WTC11 (cell line): ENCODE measurements at places on chromosomes 4 and X. TPM values are rescaled to one million over a fixed set of nuclear protein-coding genes. Genes with fewer than 3 reads are reported as not detected.

GRCh38 chr4:40720916-40721315, 28.8 kb upstream of the NSUN7 start:
- DNase-seq: no peak

DNA sequence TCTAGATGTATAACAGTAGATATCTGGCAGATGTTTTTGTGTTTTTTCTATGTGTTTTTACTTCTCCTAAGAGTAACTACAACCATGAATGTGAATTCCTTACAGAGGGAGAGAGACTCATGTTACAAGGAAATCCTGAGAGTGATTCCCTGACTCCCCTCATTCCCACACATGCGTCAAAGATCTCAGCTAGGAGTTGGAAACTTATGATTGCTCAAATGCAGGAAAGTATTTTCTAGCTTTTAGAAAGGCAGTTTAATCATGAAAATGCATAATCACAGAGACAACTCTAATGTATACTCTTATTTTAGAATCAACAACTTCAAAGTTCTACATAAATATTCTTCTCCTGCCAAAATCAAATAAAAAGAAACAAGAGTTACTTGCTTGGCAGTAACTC, 121.8 kb downstream of the PDE5A start:
- no peak for DNase-seq

GRCh38 chr4:168486912-168487281, 6.6 kb upstream of the DDX60L start:
- no peak for DNase-seq

DNA sequence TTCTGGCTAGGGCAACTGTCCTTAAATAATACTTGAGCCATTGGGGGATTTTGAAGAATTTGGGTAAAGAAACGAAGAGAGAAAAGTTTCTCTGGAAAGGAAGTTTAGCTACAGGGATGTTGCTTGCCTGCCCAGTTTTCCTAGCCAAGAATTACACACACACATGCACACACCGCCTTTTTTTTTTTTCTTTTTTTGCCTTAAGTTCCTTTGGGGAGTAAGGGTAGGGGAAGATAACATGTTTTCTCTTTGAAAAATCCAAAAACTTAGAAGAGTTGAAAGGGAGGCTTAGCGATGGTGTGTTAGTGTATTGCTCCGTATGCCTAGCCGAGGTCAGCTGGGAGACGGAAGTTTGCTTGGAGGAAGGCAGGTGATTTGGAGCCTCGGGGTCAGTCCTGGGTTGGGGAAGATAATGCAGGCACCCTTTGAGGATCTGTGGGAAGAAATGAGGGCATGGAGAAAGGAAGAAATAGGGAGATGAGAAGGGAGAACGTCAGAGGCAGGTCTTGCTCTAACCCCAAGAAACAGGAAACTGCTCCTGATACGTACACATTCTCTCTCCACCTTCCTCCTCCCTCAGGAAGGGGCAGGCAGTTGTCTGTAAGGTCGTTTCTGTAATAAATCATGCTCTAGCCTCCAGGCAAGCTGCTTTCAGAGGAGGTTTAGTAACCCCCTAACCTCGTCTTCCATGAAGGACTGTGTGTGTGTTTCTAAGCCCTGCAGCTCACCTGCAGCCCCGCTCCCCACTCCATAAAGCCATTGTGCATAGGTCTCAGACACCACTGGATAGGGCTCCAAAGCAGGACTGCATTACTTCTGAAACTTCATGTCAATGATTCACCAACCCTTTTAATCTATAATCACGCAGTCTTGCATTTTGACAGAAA, 10.5 kb downstream of the KLF3 start:
- DNase-seq: no peak

DNA sequence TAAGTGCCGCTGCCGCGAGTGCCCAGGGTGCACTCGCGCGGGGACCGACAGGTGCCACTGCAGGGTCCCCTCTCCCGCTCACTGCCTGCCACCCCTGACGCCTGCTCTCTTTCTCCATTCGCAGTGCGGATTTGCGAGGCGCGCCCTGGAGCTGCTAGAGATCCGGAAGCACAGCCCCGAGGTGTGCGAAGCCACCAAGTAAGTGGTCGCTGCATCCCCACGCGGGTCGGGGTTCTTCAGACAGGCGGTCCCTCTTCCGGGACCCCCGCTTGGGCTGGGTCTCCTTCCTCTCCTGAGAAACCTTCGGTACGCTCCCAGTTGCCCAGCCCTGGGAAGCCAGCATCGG, 547 bp downstream of the GUCY1A1 start:
- peak; percentile 38 for DNase-seq

DNA sequence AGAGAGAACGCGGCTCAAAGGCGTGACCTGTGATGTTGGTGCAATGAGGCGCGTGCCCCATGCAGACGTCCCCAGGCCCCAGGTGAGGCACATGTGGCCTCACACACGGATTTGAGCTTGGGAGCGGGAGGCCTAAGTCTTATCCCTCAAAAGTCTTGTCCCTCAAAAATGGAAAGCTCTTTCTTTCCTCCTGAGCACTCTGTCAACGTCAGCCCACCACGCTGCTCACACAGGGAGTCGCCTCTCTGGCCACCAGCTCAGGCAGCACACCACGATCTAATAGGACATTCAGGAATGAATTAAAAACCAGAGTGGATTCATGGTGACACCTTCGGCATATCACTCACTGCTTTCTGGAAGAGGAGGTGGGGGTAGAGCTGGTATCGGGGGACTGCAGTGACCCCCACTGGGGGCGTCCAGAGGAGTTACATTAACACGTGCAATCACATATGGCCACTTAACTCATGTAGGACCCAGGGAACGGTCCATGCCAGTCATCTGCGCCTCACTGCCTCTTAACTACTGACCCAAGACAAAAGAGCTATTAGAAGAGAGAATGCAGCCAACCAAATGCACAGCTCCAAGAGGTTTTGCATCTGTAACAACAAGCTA, 21.9 kb upstream of the CYP4V2 start:
- DNase-seq: no peak

GRCh38 chr4:87219632-87220093, 755 bp downstream of the KLHL8 start:
- peak; percentile 40 for DNase-seq

DNA sequence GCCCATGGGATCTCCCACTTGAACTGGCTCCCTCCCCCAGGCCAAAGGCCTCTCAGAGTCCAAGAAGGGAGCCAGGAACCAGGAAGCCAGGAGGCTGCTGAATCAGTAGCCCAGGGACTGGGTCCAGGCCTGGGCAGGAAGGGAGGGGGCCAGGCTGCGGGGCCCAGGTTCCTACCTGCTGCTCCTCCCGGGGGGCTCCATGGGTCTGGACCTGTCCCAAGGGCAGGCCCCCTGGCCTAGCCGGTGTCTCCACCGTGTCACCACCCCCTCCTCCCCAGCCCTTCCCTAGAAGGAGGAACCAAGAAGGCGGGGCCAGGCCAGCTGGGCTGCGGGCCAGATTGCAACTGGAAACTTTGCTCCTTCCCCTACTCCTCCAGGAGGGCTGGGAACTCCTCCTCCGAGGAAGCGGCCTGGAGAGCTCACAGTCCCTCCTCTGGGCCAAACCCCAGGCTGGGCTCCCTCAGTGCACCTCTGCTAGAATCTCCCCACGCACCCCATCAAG, at the start of gene IQSEC2:
Gene IQSEC2 (minus strand): TSS at position 264 of the 502 bp plus-strand sequence.
- DNase-seq: peak; percentile 61

DNA sequence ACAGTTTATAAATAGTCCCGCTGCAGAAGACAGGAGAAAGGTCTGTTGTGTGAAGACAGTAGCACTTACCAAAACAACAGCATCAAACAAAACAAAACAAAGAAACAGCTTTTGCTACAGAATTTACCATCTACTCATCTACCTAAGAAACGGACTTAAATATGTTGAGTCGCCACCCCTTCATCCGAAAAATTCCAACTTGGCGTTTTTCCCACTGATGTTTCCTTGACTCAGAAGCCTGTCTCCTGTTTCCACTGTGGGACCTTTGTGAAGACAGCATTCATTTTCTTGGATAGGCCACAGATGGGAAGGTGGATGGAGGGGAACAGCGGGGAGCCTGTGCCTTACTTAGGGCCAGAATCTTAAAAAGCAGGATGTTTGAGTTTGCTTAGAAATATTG, 1.3 kb upstream of the ITM2A start:
- no peak for DNase-seq

DNA sequence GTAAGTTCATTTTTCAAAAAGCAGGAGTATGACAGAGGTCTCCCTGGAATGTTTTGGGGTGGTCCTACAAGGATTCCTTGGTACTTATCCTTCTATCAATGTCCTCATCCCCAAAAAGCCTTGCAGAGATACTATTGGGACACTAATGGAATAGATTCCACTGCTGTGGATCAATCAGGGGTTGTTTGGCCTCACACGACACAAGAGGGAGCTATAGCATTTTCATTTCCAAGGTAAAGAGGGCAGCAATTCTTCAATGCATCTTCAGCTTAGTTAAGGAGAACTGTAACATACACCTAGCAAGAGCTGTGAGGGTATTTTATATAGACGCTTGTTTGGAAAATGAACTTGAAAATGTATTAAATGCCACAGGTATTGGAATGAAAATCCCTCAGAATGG, 50.9 kb downstream of the USP26 start:
- no peak for DNase-seq

- no peak for DNase-seq
Measured at GRCh38 chr4:146763560-146763959, 124.9 kb downstream of the POU4F2 start.

DNA sequence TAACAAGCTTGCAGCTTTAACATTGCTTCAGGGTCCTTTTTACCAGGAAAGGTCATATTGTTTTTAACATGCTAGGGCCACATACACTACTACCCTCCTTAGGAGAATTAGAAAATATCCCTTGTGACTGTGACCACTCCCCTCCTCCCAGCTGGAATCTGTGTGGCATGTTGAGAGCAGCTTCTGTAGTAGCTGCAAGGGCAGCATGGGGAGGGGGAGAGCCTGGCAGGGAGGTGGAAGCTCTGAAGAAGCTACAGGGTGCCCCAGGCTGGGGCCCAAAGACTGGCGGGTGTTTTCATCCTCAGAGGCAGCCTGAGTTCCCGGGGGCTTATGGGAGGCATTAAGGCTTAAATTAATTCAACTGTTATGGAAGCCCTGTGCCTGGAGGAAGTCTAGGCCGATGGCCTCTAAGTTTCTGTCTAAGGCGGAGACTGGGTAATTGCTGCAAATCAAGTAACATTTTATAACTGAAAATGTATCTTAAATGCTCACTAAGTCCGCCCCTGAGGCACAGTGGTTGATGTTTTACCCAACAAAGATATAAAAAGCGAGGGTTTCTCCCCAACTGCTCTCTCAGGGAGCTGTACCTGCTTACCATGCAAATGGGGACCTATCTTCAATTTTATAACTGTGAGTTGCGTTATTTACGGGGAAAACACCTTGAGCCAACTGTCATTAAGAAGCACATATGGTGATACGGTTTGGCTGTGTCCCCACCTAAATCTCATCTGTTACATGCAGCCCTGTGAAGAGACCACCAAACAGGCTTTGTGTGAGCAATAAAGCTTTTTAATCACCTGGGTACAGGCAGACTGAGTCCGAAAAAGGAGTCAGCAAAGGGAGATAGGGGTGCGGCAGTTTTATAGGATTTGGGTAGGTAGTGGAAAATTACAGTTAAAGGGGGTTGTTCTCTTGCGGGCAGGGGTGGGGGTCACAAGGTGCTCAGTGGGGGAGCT, 37.4 kb upstream of the STS start:
- no peak for DNase-seq

DNA sequence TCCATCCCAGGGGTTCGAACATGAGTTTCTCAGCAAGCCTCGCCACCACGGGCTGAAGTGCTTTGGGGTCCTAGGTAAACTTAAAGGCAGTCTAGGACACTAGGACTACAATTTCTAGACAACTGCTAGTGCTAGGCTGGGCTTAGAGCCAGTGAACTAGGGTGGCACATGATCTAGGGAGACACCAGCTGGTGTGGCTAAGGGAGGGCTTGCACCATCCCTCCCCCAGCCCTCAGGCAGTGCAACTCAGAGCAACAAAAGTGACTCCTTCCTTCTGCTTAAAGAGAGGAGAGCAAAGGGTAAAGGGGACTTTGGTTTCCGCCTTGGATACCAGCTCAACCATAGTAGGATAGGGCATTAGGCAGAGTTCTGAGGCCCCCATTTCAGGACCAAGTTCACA, 162.5 kb upstream of the AFF2 start:
- DNase-seq: no peak

GRCh38 chr4:165757451-165757850, 115.6 kb upstream of the TLL1 start:
- DNase-seq: no peak

GRCh38 chr4:139508581-139509237, 47.3 kb downstream of the SETD7 start:
- DNase-seq: no peak

GRCh38 chr4:74598611-74599325, 153.8 kb downstream of the AREG start:
- no peak for DNase-seq

DNA sequence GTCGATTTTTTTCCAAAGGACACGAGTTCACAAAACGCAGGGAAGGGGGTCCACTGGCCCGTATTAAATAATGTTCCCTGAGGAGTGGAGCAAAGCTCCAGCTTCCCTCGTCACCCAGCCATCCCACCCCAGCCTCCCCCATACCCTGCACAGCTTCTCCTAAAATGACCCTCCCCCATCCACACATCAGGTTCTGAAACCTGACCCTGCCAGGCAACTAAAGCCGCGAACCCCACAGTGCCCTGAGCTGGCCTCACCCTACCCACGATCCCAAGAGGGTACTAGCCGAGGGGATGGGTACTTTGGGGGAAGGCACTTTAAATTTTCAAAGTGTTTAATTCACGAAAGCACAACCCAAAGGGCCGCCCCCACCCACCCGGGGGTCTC, 634 bp downstream of the APOO start:
- DNase-seq: no peak

- no peak for DNase-seq
Measured at GRCh38 chrX:119423631-119424030, 24.5 kb downstream of the SLC25A43 start.

GRCh38 chr4:61918507-61918906, 718.4 kb downstream of the ADGRL3 start:
- no peak for DNase-seq

DNA sequence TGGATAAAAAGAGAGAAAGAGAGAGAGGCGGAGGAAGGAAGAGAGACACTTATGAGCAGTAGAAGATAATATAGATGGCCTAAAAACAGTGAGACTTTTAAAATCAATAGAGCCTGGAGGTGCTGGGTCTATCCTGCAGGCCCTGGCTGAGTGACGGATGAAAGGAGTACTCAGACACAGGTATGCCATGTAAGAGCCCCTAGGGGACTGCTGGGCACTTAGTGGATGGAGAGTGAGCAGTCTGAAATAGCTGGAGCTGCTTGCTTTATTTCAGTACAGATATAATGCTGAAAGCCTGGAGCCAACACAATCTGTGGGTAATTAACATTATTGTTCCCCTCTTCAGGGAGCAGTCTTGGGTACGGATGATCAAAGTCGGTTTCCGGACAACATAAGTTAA, 578.6 kb downstream of the SPOCK3 start:
- no peak for DNase-seq

GRCh38 chr4:160492181-160492580, 1389.3 kb downstream of the RAPGEF2 start:
- no peak for DNase-seq

- DNase-seq: no peak
Measured at GRCh38 chr4:141719585-141719984, 83.2 kb downstream of the IL15 start.

PDLIM3 gene
- 6.2 to 7.0 TPM (median 6.9 TPM) in 3 replicates for total RNA-seq

MORF4L2 gene
- 325 to 355 TPM (median 329 TPM) in 3 replicates for total RNA-seq

PTCHD1 gene
- total RNA-seq: 3.2 to 4.2 TPM (median 3.7 TPM) in 3 replicates

NCAPG gene
- 54.7 to 61.9 TPM (median 55.9 TPM) in 3 replicates for total RNA-seq

OTC gene
- not detected in 3 replicates for total RNA-seq

FGFR3 gene
- 18.2 to 19.9 TPM (median 19.7 TPM) in 3 replicates for total RNA-seq

RHOXF1 gene
- total RNA-seq: not detected in 3 replicates

TEX11 gene
- 0.18 to 0.31 TPM (median 0.23 TPM) in 3 replicates for total RNA-seq
